ENCODE measurements at places on chromosomes 5 and 9.

GRCh38 chr9:87581513-87581912 lies 83.8 kb downstream of the DAPK1 start:
- DNase-seq = no peak

GRCh38 chr5:73823508-73823925 lies 197.5 kb downstream of the ARHGEF28 start:
- no peak for DNase-seq

DNA sequence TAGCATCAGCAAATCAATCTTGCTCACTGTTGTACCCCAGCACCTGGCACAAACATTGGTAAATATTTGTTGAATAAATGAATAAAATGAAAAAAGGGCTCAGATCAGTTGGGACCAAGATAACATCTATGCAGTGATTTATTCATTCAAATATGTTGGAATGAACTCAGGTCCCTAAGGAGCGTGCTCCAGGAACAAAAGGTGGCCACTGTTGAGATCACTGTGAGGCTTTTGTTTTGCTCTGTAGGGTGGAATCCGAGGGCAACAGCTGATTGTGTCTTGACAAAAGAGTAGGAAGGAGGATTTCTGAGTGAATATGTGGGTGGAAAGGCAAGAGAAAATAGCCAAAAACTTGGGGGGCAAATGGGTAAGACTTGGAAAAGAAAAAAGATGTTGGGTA lies 89.7 kb downstream of the PPP2R2B start:
- DNase-seq = no peak

DNA sequence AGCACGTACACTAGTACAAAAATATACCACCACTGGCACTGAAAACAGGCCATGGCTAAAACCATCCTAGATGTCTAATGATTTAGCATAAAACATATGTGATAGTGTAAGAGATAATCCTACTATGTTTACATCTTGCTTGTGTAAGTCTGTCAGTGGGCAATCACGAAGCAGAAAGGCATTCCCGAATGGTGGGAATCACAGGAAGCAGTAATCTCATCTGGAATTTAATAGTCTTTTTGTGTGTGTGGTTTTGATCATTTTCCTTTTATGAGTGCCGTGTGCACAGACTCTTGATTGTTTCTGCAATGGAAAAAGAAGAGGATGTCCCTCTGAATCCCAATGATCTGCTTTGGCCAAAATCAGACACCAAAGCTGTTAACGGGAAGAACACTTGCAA lies 200.5 kb downstream of the EBF1 start:
- DNase-seq = no peak

DNA sequence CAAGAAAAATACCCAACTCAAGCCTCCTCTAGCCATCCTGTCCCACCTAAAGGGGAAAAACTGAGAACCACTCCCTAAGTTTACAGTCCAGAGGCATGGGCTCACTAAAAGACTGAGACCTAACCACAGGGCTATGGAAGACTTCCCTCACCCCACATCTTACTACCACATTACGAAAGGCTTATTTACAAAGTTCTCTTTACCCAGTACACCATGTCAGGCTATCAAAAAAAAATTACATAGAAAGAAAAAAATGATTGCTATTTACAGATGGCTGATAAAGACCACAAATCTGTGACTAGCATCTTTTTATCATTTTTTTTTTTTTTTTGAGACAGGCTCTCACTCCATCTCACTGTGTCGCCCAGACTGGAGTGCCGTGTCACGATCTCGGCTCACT lies 69.7 kb upstream of the TNPO1 start:
- DNase-seq = no peak

DNA sequence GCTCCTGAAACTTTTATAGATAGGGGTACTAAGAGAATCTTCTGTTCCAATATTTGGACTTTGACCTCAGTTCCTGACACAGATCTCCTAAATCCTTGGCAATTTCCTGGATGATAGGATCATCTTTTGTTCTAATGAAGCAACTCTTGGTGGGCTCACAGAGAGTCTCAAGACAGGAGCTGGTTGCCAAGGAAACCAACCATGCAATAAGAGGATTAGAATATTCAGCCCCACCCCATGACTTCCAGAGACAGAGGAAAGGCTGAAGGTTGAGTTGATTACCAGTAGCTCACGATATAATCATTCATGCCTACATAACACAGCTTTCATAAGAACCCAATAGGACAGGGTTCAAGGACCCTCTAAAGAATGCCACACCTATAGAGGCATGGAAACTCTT lies 2050.2 kb upstream of the CDH6 start:
- no peak for DNase-seq

DNA sequence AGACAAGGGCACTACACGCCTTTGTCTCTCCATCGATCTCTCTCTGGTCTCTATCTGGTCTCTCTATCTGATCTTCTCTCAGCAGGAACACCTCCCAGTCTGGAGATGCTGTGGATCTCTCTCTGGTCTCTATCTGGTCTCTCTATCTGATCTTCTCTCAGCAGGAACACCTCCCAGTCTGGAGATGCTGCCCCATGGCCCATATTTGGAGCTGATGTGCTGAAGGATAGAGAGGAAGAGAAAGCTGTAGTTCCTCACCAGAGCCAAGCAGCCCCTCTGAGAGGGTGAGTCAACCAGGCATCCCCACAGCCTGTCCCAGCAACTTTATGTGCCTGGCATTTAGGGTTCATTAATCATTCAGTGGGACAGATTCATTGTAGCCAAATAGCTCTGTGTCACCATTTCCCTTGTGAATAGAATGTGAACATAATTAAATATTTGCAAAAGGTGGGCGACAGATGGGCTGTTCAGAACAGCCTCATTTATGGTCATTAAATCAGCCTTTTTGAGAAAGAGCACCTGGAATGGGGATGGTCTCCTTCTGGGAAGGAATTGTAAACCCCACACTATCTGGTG lies 189.3 kb upstream of the MAST4 start:
- DNase-seq = no peak

DNA sequence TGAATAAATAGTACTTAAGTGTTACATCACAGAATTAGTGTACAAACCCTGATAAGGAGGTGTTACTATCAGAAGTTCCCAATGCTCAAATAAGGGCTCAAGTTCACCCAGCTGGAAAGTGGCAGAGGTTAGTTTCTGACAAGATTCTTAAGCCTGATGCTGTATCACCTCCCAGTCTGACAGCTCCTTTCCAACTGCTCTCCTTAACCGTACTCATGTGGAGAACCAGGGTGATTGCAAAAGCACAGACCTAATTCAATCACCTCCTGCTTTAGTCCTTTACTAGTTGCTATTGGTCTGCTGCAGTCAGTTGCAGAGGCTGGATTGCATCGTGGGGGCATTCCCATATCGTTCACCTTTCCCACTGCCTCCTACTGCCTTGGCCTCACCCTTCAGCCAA lies 100.4 kb upstream of the ZNF618 start:
- no peak for DNase-seq

GRCh38 chr5:665541-665955 lies 27.6 kb downstream of the TPPP start:
- no peak for DNase-seq

DNA sequence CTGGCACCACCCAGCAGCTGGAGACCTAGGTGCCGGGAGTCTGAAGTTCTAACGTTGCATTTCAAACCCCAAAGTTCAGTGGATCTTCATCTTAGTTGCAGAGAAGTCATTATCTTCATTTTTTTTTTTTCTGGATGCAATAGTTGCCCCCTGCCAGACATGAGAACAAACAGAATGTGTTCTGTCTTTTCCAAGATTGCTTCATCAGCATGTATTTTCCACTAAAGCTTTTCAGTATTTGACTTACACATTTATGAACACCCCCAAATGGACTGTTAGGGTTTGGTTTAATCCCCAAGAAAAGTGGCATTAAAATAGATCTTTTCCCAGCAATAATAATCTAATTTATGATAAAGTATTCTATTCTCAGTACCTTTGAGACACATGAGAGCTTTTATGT lies 135.2 kb upstream of the OSMR start:
- no peak for DNase-seq

GRCh38 chr5:58543723-58544122 lies 39.2 kb upstream of the RAB3C start:
- DNase-seq = no peak

Data from Ammon's horn (tissue), 1 donor.